ENCODE measurements at places on chromosomes 3 and 15.

- DNase-seq: no peak
Measured at GRCh38 chr3:66133853-66134445, 86.9 kb upstream of the SLC25A26 start.

- DNase-seq: no peak
Measured at GRCh38 chr3:190973771-190974170, 111.3 kb upstream of the GMNC start.

- no peak for DNase-seq
Measured at GRCh38 chr15:34625007-34625406, 41.6 kb upstream of the GOLGA8B start.

DNA sequence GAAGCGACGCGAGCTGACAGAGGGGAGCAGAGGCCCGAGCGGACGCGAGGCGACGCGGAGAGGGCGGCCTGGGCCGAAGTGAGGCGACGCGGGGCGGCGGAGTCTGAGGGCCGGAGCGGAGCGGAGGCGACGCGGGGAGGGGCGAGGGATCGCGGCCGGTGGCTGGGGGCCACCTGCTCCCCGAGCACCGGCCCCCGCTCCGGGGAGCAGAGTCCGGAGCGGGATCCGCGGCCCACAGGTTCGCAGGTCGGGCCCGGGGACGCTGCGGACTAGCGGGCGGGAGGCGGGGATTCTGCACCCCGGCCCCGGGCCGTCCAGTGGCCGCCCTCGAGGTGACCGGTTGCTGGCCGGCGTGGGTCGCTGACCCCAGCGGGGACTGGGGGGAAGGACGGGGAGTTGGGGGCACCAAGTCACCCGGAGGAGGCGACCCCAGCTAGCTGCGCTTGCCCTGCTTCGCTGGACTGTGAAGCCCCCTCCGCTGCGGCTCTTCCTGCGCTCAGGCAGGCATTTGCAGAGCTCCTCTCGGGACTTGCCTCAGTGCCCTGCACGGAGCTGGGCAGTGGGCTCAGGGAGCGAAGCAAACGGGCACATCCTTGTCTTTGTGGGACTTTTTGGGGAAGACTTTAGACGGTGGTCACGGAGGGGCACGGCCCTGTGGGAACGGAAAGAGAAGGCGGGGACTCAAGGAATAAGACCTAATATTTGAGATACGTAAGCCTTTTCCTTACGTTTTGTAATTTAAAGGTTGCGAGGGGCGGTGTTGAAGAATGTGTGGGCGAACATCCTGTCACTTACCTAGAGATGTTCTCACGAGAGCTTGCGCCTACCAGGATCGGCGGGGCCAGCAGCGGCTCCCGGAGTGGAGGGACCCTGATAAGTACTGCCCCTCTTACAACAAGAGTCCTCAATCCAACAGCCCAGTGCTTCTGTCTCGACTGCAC, 566 bp downstream of the HMCES start:
- DNase-seq: no peak

Measured in thoracic aorta (tissue), 2 donors.